ENCODE measurements at places on chromosomes 1 and 21.

DNA sequence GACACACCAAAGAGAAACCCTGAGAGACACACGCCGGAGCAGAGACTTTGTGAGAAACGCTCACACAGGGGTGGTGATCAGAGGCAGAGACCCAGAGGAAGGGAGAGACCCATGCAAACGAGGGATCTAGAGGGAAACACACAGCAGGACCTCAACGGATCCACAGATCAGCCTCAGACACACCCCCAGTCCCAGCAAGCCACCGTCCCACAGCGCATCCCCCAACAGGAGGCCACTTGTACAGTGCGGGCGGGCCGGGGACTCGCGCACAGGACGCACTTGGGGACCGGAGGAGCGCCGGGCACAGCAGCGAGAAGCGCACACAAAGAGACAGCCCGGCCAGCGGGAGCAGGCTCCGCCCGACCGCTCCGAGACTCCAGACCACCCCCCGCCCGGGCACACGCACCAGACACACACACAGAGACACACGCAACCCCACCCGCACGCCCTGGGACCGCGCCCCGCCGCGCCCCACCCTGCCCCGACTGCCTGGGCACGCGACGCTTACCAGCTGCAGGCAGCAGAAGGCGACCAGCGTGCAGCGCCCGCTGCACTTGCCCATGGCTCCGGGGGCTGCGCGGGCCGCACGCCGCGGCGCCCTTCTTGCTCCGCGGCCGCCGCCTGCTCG, 587 bp downstream of the NKAIN1 start:
- no peak for DNase-seq

GRCh38 chr1:92327794-92328193, 28.9 kb downstream of the RPAP2 start:
- no peak for DNase-seq

GRCh38 chr1:28877132-28877781, 37.1 kb upstream of the EPB41 start:
- DNase-seq: peak; percentile 61

DNA sequence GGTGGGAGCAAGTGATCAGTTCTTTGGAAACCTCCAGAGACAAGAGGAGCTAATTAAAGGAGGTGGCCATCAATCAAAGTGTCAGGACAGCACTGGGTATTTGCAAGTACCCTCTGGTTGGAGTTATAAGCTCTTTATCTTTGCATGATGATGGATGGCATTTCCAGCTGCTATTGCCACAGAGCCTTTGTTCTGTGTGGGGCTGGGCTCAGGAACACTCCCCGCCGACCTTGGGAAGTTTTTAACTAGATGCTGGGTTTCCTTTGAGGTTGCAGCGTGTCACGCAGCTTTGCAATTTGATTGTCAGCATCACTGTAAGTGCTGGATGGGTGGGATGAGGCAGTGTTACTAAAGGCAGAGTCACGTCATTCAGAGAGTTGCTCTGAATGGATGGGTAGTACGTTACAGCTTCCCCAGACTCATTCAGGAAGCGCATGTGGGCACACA, 68.9 kb downstream of the CNIH3 start:
- DNase-seq: no peak

- no peak for DNase-seq
Observed at GRCh38 chr1:54335755-54336108, 70.5 kb downstream of the SSBP3 start.

DNA sequence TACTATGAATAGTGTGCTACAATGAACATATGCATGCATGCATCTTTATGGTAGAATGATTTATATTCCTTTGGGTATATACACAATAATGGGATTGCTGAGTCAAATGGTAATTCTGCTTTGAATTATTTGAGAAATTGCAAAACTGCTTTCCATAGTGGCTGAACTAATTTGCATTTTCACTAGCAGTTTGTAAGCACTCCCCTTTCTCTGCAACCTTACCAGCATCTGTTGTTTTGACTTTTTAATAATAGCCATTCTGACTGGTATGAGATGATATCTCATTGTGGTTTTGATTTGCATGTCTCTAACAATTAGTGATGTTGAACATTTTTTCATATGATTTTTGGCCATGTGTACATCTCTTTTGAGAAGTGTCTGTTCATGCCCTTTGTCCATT, 24.0 kb upstream of the DIRAS3 start:
- no peak for DNase-seq

DNA sequence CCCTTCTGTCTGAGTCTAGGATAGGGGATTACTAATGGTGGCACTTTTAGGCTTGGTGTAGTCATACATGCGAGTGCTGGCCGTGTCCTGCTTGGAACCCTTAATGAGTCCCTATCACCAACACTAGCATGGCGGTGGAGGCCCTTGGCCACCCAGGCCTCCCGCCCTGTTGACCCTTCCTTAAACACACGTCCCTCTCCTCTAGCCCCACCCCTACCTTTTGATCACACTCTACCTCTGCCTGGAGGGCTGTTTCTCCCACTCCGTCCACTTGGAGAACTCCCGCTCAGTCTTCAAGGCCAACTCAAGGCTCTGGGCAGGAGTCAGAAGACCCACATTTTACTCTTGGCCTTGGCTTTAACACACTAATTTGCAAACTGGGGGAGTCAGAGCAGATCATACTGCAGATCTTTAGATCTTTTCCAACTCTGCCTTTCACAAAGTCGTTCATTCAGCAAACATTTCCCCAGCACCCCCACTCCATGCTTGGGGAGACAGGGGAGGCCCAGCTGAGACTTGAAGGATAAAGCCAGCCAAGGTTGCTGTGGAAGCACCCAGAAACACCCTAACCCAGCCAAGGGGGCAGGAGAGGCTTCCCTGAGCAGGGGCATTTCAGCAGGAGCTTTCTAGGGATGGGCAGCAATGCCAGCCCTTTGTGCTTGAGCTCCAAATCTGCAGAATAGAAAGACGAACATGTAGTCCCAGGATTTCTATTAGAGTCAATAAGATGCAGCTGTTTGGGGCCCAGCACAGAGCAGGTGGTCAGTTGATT, 1.9 kb downstream of the PODN start:
- no peak for DNase-seq

DNA sequence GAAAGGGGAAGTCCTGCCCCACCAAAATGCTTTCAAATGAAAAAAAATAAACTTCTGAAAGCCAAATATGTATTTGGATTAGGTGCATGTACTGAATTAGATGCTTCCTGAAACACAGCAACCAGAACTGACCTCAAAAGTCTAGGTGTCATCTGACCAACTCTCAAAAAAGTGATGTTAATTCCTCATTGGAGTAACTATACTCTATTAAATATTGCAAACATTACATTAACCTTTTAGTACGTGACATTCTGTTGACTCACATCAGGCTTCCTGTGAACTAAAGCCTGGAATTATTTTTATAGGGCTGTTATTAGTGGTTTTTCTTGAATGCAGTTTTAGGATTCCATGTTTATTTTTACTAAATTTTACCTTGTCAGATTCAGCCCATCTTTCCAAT, 73.5 kb downstream of the ASTN1 start:
- DNase-seq: no peak

- no peak for DNase-seq
Observed at GRCh38 chr1:111372336-111372965, 55.1 kb downstream of the OVGP1 start.

DNA sequence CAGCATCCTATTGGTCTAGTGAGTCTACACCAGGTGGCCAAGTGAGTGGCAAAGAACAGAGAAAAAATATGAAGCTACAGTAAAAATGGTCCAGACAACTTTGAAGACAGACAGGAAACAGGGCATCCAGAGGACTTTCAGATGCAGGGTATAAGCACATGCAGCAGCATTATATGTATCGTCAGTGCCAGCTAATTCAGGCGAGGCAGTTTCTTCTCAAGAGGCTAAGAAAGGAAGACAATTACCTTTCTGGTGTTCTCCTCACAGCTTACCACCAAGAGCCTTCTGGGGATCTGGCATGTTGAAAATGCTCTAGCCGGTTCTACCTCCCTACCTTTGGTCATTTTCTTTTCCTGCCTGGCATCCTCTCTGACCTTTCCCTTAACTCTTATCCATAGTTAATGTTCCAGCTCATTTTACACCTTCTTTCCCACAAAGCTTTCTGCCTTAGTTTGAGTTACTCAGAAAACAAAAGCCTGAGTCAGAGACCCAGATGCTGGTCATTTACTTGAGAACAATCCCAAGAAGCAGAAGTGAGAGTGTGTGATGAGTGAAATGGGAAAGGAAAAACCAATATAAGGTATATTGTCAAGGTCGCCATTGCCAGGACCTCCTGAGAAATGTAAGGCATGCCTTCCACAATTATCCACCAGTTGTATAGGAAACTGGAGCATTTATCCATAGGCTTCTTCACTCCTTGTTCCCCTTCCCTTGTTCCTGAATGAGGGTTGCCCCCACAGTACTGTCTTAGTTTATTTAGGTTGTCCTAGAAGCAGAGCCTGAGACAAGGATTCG, 444.1 kb downstream of the PLPP3 start:
- no peak for DNase-seq

Measured in activated T-helper 1 cell treated with Interleukin-2 at 50 U/mL for 16 hours (primary cell).